Activated CD4-positive, alpha-beta T cell treated with anti-CD3 and anti-CD28 coated beads, Interleukin-2, amount 10 ng/mL, durations not matched to agents 7 days and 5 days (primary cell): ENCODE measurements at places on chromosomes 2 and 18. TPM values are rescaled to one million over a fixed set of nuclear protein-coding genes. Genes with fewer than 3 reads are reported as not detected.
A peak's percentile ranks its signal among the peaks of the same experiment; 100 is the strongest.

ALK gene
- not detected for total RNA-seq

RND3 gene
- total RNA-seq = not detected

GRCh38 chr2:126359494-126359893 lies 296.5 kb upstream of the GYPC start:
- no peak for DNase-seq

GRCh38 chr2:63364866-63365265 lies 223.4 kb downstream of the WDPCP start:
- no peak for DNase-seq

GRCh38 chr2:124347209-124347608 lies 322.1 kb downstream of the CNTNAP5 start:
- DNase-seq = no peak

- DNase-seq = no peak
Measured at GRCh38 chr2:62144689-62145477, 51.0 kb upstream of the B3GNT2 start.

GRCh38 chr2:138016351-138017087 lies 52.2 kb downstream of the HNMT start:
- no peak for DNase-seq

DNA sequence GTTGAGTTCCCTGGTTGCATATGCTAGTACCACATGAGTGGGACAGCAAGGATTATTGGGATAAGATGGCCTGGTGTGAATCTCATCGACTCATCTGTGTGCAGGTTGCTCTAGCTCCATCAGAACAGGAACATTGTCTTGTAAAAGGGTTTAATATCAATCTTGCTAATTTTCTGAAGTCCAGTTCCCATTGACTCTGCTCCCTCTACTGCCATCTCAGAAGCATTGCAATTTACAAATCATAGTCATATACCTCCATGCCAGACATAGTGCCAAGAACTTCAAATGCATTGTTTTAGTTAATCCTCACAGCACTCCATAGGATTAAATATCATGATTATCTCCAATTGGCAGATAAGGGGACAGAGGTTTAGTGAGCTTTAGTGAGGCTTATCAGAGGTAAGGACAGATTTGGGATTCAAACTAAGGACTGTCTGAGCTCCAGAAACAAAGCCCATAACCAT lies 4.8 kb upstream of the STAT4 start:
- DNase-seq = peak; percentile 21

GRCh38 chr2:89775885-89776284 lies 1084.4 kb downstream of the RPIA start:
- no peak for DNase-seq

DNA sequence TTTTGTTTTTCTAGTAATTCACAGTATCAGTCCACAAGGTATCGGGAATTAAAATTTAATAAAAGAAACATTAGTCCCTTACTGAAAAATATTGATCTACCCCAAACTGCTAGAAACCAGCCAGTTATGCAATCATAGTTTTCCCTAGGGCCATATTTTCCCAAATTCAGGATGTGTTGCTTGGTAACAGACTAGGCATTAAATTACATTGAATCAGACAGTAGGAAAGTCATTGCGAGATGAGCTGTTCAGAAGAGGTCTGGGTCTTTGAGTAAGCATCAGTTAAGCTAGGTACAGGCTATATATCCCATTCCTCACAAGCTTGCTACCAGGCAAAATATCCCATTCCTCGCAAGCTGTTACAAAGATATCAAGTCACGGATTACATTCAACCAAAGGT lies 123.0 kb upstream of the CCDC150 start:
- DNase-seq = no peak
